ENCODE measurements at places on chromosomes 13 and 19.

DNA sequence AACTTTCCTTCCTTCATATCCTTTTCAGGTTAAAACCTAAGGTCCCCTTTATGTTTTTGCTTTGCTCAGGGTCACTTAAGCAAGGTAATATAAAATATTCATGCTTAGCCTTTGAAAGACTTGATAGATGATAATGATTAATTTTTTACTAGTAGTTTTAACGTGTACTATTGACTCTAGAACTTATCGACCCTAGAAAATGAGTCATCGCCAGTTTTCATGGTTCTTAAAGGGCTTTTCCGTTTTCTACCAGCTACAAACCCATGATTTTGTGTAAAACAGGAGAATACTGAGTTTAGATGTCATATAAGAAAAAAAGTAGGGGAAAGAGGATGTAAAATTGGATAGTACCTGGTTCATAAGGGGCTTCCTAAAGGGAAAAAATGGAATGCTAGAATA, 75.7 kb downstream of the DHRS12 start:
- no peak for DNase-seq
- no peaks in the 10 kb centered on the region for H3K36me3 ChIP-seq
- H3K27ac ChIP-seq: no peak overlapping the region
- H3K27me3 ChIP-seq: no peaks in the 10 kb centered on the region
- peaks cover 18% of the 10 kb centered on the region for H3K4me1 ChIP-seq

DNA sequence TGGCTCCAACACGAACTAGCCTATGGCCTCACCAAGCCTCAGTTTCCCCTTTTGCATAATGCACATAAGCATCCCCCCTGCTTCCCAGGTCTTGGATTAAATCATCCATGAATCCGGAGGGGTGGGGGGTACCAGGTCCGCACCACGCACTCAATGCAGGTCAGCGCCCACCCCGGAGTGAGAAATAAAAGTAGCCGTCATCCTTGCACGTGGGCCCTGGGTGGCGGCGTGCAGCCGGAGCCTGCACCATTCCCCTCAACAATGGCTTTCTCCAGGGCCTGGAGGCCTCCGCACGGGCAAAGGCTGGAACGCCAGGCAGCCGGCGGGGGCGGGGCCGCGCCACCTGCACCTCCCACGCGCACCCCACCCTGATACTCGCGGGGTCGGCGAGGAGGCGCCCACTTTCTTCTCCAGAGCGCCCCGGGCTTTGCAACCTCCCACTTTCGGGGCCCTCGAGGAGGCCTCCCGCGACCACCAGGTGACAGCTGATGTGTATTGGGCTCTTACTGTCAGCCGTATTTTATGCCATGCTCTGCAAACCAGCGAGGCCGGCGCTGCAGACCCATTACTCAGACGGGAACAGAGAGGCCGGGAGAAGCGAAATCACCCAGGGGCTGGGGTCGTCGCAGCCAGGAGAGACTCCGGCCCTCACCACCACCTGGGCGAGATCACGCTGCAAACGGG, 767 bp upstream of the GADD45B start:
- peak overlapping the region; percentile 98 for H3K4me3 ChIP-seq
- peaks cover 19% of the 10 kb centered on the region for H3K36me3 ChIP-seq
- peak overlapping the region; percentile 90 for H3K27ac ChIP-seq
- H3K4me1 ChIP-seq: peaks cover 13% of the 10 kb centered on the region
- H3K27me3 ChIP-seq: no peaks in the 10 kb centered on the region

- H3K36me3 ChIP-seq: no peaks in the 10 kb centered on the region
- peak overlapping the region; percentile 85 for H3K27ac ChIP-seq
- peak; percentile 90 for DNase-seq
- no peaks in the 10 kb centered on the region for H3K27me3 ChIP-seq
- peaks cover 24% of the 10 kb centered on the region for H3K4me1 ChIP-seq
Measured at GRCh38 chr19:48837051-48837524, 797 bp upstream of the HSD17B14 start.

DNA sequence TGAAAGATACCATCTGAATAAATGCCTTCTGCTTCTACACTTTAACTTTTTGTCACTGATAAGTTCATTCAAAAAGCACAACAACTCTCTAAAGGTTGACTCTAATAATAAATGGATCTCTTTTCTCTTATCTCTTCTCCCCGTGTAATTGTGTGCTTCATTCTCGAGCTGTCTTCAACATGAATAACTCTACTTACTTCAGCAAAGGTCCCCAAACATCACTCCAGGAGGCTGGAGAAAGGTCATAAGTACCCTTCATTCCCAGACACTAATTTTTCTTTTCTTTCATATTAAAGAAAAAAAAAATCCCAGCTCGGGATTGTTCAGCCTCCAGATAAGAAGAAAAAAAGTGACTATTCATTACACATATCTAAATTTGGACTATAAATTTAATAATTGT, 222.2 kb downstream of the FOXO1 start:
- no peak overlapping the region for H3K27ac ChIP-seq
- peaks cover 26% of the 10 kb centered on the region for H3K4me1 ChIP-seq
- H3K36me3 ChIP-seq: no peaks in the 10 kb centered on the region
- no peak overlapping the region for H3K4me3 ChIP-seq
- H3K27me3 ChIP-seq: no peaks in the 10 kb centered on the region

DNA sequence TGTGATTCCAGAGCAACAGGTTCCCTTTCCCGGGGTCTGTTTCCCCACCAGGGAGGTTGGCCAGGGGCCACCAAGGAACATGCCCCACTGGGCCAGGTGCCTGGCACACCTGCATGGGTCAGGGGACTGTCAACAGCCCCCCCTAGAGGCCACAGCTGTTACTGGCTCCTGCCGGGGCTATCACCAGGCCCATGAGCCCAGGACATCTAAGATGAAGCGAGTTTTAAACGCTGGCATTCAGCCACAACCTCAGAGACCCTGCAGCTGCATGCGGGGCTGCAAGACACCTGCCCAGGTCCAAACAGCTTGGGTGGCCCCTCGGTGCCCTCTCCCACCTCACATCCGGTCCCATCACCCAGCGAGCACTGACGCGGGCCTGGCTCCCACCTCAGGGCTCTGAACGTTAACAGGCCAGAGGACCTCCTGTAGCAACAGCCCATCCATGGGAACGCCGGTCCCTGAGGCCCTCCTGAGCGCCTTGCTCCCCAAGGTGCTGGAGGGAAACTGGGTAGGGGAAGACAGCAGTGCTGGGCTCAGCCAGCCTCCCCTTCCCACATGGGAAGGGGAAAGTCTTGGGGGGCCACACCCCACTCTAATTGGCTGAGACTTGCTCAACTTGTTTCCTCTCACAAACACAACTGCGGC, 12.0 kb downstream of the KHSRP start:
- no peak overlapping the region for H3K4me3 ChIP-seq
- peaks cover 37% of the 10 kb centered on the region for H3K36me3 ChIP-seq
- no peaks in the 10 kb centered on the region for H3K27me3 ChIP-seq
- peaks cover 10% of the 10 kb centered on the region for H3K4me1 ChIP-seq
- no peak for DNase-seq
